ENCODE measurements at places on chromosomes 13 and 19. TPM values are rescaled to one million over a fixed set of nuclear protein-coding genes. Genes with fewer than 3 reads are reported as not detected.

GRCh38 chr19:33705860-33706259, 84.1 kb downstream of the CHST8 start:
- DNase-seq: no peak

DNA sequence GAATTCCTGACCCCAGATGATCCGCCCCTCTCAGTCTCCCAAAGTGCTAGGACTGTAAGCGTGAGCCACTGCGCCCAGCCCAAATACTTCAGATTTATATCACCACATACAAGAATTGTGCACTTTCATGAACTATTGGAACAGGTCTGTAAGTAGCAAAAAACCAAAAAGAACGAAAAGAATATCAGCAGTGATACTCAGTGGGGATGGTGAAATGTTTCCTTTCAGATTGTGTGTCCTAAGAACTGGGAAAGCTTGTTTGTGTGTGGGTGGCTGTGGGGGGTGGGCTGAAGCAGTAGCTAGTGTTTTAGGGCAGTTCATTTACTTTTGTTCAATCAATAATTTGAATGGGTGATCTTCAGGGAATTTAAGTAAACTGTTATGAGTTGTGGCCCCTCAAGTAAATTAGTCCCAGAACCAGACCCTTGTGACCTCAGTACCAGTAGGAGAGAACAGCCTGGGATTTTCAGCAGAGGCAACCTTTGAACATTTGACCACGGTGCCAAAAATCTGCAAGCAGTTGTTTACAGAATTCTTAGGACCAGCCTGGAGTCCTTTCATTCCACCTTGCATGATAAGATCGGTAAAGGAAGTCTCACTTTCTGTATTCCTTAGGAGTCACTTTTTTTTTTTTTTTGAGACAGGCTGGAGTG, 106.6 kb downstream of the LRCH1 start:
- no peak for DNase-seq

The PGLYRP2 gene
- not detected for polyA plus RNA-seq

The CYP2F1 gene
- polyA plus RNA-seq: not detected

DNA sequence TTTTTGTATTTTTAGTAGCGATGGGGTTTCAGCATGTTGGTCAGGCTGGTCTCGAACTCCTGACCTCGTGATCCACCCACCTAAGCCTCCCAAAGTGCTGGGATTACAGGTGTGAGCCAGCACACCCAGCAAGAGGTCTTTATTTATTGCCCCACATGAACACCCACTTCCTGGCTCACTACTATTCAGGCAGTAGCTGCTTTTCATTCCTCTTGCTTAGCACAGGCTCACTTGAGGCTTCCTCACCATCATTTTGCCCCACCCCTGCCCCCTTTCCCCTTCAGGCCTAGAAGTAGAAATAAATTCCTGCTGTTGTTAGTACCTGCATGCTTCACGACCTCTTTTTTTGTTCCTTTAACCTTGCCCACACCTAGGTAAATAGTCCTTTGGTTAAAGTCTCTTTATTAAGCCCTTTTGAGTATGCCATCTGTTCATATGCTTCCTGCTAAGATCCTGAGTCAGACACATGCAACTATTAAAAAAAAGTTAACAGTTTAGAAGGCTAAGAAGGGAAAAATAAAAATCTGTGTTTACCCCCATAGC, 33.5 kb upstream of the ITM2B start:
- no peak for DNase-seq

DNA sequence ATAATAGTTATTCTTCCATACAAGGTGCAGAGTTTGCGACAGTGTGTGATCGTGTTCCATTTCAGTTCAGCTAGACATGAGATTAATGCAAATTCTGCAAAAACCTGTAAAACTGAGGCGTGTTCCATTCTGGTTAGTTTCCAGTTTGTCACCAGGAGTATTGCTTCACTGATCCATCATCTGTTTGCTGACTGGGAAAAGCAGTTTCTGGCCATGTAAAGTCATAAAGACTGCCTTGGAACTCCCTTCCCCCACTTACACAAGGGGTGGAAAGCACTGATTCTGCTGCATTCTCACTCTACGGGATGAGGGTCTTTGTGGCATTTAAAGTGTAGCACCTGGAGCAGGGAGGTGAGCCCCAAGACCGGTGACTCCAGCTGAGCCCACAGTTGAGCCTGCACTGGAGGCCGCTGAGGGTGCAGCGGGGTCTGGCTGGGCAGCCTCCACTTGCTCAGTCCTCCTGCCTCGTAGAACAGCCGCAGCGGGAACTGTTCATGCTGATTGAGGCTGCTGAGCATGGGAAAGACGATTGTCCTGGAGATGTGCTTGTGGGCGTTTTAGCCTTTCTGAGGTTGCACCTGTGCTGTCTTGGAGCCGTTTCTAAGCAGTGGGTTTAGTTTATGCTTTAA, 2.0 kb downstream of the ZNF57 start:
- no peak for DNase-seq

The EFNB2 gene
- 4.4 TPM for polyA plus RNA-seq

The LAIR1 gene
- polyA plus RNA-seq: 3.1 TPM

GRCh38 chr13:59094181-59094580, 1069.5 kb downstream of the DIAPH3 start:
- no peak for DNase-seq

GRCh38 chr19:8158411-8159074, 9.2 kb upstream of the FBN3 start:
- DNase-seq: peak; percentile 67

GRCh38 chr13:23788459-23788858, 100.7 kb downstream of the MIPEP start:
- no peak for DNase-seq

The ZNF431 gene
- 16.1 TPM for polyA plus RNA-seq

The IGFL1 gene
- polyA plus RNA-seq: not detected

The DDX39A gene
- 86.6 TPM for polyA plus RNA-seq

GRCh38 chr19:39704181-39705044, at the start of gene LGALS14:
Gene LGALS14, plus strand, starts transcription at chr19:39704481. Its CDS starts 48 bp downstream, at chr19:39704529.
- DNase-seq: no peak

The IRGC gene
- polyA plus RNA-seq: not detected

The ZNF550 gene
- 2.1 TPM for polyA plus RNA-seq

DNA sequence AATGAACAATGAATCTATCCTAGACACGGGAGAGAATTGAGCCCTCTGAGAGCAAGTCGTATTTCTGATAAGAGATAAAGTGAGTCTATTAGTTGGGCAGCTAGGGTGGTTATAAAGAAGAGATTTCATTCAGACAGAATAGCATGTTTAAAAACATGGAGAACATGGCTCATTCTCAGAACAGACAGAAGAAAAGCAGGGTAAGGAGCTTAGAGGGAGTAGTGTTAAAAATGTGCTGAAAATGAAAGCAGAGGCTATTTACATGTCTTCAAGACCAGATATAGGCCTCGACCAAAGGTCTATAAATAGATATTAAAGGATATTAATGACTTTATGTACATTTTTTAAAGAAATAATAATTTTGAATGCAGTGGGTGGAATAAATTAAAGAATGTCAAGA, 149.5 kb downstream of the SLITRK1 start:
- DNase-seq: no peak

- no peak for DNase-seq
These were observed 11.2 kb downstream of the IL17D start for GRCh38 chr13:20714563-20715329.

GRCh38 chr13:28953714-28954418, 133.7 kb downstream of the MTUS2 start:
- DNase-seq: no peak

- peak; percentile 40 for DNase-seq
These were observed 27.2 kb downstream of the RCBTB2 start for GRCh38 chr13:48505597-48506091.

GRCh38 chr13:101455863-101456262, 3.4 kb downstream of the ITGBL1 start:
- DNase-seq: no peak

- no peak for DNase-seq
These were observed 97.2 kb upstream of the IPO5 start for GRCh38 chr13:97856304-97856675.

GRCh38 chr19:11931051-11931450, 6.1 kb downstream of the ZNF700 start:
- DNase-seq: no peak

DNA sequence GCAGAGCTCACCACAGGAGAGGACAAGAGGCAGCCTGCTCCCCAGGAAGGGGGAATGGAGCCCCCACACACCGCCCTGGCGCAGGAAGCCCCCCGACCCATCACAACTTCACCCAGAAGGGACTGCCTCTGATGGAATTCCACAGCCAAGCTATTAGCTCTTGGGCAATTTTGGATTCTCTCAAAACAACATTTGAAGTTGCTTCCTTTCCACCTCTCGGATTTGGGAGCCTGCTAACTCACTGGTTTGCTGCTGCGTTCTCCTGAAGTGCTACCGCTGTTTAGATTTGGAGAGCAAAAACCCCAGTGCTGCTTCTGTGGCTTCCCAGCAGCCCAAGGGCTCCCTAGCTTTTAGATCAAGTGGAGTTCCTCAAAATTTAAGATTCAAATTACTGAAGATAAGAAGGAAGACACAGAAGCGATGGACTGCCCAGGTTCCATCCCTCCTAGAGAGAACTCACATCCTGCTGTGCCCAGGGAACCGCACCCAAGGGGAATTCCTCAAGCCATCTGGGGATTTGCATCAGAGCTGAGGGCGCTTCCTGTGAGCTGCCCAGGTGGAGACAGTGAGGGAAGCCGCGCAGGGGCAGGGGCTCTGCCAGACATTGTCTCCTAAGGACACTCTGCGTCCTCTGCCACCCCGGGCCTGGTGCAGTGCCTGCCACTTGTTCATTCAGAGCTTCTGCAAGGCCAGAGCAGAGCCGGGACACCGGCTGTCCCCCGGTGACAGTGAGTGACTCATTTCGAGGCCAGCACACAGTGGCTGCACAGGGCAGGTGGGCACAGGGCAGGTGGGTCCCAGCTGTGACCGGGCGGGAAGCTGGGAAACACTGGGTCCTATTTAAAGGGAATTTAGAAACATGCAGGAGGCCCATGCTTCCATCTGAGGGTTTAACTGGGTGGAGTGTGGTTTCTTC, 45.5 kb downstream of the COL4A1 start:
- no peak for DNase-seq

DNA sequence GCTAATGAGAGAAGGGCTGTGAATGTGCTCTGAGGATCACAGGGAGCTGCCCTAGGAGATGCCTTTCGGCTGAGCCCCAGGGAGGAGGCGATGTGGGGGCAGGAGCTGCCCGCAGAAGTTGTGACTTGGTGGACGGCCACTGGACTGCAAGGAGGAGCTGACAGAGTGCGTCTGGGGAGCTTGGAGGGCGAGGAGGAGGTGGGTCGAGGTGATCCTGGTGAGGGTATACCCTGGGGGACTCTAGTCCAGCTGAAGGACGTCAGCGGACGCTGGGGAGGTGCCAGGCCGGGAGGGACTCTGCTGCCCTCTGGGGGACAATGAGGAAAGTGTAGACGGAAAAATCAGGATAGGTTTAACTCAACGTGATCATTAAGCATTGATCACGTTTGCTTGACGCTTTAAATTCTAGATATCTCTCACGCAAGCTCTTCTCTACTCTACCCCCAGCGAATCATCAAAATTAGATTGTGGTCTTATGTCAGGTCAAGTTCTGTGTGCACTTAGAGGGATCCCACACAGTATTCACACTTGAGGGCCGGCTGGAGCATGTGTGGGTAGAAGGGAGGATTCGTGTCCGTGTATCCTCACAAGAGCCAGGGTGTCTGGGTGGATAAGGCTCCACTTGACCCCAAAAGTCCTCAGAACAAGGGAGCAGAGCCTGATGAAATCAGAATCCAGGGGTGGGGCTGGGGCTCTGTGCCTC, 3.3 kb upstream of the CEACAM7 start:
- no peak for DNase-seq

- DNase-seq: no peak
These were observed 5.2 kb downstream of the IGLON5 start for GRCh38 chr19:51316688-51317087.
